MG63 (cell line): ENCODE measurements at places on chromosomes 3 and 15. TPM values are rescaled to one million over a fixed set of nuclear protein-coding genes. Genes with fewer than 3 reads are reported as not detected.

DNA sequence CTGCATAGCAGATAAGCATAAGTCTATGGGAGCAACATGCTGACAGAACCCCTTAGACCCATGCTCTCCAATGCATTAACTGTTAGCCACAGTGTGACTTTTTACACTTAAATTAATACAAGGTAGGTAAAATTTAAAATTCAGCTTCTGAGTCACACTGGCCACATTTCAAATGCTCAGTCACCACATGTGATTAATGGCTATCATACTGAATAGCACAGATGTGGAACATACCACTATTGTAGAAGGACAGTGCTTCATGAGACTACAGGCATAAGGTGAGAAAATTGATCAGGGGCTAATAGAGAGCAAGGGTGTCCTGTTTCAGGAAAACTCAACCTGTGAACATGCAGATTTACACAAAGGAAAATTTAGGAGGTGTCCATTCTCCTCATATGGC is 357.0 kb upstream of the SEMA6D start:
- DNase-seq: no peak

DNA sequence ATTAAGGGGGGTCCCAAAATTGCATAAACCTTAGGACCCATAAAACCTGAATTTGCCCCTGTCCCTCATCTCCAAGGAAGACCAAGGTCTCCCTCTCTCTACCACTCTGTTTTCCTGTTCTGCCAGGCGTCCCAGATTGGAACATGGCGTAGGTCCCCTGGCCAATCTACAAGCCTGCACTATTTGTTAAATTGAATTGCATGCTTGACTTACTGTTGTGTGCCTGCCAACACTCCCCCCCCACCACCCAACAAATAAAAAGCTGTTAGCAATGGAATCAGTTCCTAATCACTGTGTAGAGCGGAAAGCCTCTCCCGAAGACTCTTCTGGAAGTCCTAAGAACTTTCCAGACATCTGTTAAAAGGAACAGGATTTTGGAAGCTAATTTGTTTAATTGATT is 11.7 kb downstream of the CTXND1 start:
- no peak for DNase-seq

- peak; percentile 66 for DNase-seq
Measured at GRCh38 chr3:100045696-100046095, 68.6 kb downstream of the FILIP1L start.

DNA sequence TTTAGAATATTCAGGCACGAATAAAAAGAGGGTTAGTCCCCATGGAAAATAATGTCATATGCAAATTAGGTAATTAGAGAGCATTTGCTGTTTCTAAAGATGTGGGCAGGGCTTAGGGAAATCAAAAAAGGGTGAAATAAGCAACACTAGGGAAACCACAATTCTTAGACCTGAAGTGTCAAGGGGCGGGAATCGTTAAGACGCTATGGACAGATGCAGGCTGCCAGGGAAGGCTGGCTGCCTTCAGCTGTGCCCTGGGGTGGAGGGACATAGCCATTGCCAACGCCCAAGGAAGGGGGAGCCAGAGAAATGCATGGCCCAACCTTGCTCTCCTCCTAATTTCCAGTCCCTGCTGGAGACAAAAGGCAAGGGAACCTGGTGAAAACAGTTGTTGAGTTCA is 141.7 kb upstream of the PROK2 start:
- DNase-seq: no peak

- no peak for DNase-seq
Measured at GRCh38 chr15:69314131-69314530, 15.4 kb downstream of the PAQR5 start.

DNA sequence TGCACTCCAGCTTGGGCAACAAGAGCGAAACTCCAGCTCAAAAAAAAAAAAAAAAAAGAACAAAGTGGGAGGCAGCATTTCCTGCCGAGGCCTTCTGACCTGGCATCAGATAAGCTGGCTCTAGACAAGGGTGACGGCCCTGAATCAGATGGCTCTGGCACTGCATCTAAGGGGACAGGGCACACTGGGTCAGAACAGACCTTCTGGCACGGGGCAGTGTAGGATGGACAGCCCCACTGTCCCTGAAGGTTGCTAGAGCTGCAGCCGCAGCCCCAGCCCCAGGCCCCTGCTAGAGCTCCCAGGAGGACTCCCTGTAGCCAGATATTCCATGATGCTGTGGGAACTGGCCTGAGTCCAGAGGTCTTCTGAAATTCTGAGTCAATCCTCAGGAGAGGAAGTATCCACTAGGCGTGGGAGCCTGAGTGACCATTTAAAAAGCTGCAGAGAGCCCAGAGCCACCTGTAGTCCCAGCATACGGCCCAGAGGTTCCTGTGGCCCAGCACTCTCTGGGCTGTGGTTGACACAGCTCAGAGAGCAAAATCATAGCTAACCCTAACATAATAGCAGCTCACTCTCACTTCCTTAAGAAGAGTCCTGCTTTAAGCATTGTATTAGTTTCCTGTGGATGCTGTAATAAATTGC is 69.2 kb upstream of the MFGE8 start:
- DNase-seq: peak; percentile 72

DNA sequence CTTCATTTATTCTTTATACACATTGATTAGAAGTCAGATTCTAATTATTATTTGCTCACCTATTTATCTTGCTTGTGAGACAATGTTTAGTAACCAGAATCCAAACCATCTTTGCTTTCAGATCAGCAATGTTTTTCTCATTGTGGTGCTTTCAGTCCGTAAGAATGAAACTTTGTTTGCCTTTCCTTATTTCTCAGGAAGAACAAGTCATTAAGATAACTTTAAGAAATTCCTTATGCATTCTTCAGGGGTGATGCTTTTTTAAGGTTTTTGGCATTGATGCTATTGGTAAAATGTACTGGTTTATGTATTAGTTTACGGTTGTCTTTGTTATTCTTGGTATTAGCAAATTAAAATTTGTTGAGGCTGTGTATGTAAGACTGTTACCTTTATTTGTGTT is 120.8 kb upstream of the POU1F1 start:
- no peak for DNase-seq

DNA sequence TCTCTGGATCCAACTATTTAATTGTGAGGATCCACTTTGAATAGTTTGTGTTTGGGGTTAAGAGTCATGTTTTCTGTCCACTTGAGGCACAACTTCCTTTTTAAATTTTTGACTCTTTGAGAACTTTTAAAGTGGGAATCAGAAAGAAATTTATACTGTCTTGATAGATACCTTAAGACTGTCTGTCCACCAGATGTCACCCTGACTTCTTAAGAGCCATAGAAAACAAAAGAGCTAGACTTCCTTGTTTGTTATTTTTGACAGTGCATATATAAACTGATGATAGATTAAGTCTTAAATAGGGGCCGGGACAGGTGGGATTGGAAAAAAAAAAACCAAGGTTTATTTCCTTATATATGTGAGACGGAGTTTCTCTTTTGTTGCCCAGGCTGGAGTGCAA is 52.1 kb upstream of the WDR72 start:
- DNase-seq: no peak

The TIGIT gene
- total RNA-seq: not detected in 2 replicates
